ENCODE measurements at places on chromosomes 5 and 9.

GRCh38 chr9:98900725-98901124 lies 43.0 kb upstream of the COL15A1 start:
- DNase-seq: no peak

DNA sequence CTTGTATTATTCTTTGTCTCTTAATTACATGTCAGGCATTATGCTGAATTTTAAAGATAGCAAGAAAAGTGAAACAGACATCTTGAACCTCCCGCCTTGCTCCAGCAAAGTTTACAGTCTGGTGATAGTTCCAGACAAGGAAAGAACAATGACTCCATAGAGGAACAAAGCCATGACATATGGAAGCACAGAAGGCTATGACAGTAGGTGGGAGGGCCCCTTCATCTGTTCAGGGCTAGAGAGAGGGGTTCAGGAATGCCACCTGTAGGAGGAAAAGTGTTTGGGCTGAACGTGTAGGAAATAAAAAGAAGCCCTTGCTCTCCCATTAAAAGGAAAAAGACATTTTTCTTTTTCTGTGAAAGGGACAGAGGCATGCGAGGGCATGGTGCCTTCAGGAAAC lies 315.6 kb downstream of the TRIM32 start:
- DNase-seq: no peak

- DNase-seq: no peak
Observed at GRCh38 chr5:80554646-80555045, 15.4 kb downstream of the ANKRD34B start.

- no peak for DNase-seq
Observed at GRCh38 chr9:8259028-8259427, 459.4 kb upstream of the DMAC1 start.

- DNase-seq: no peak
Observed at GRCh38 chr9:132648685-132649084, 21.1 kb downstream of the DDX31 start.

- DNase-seq: no peak
Observed at GRCh38 chr9:76415731-76416130, 21.5 kb upstream of the RFK start.

DNA sequence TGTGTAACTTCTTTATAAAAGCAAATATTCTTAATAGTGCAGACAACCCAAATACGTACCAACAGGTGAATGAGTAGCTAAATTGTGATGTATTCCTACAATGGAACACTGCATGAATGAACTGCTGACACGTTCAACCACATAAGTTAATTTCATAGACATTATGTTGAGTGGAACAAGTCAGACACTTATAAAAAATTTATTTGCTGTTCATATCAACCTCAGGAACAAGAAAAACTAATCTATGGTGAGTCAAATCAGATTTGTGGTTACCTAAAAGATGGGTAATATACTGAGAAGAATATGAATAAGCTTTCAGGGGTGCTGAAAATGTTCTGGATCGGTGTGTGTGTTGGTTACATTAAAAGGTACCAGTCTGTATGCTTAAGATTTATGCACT lies 35.7 kb downstream of the INVS start:
- DNase-seq: no peak

DNA sequence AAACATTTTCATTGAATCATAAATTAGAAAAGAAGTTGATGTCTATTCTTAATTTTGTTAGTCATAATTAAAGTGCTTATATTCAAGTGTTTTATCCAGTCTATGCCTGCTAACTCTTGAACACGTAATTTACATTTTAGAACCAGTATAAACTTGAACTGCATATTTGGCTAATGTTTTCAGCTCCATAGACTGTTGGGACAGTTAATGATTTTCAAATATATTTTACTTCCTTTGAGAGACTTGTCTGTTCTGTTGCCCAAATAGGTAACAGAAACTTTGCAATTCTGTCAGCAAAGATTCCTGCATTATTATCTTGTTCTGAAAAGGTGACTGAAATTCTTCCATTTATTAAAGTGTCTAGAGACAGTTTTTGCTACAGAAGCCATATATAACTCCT lies 7.8 kb downstream of the ITGA2 start:
- DNase-seq: no peak

GRCh38 chr5:154485096-154485491 lies 7.1 kb upstream of the HAND1 start:
- peak; percentile 54 for DNase-seq

GRCh38 chr5:11390291-11390767 lies 513.9 kb downstream of the CTNND2 start:
- no peak for DNase-seq

DNA sequence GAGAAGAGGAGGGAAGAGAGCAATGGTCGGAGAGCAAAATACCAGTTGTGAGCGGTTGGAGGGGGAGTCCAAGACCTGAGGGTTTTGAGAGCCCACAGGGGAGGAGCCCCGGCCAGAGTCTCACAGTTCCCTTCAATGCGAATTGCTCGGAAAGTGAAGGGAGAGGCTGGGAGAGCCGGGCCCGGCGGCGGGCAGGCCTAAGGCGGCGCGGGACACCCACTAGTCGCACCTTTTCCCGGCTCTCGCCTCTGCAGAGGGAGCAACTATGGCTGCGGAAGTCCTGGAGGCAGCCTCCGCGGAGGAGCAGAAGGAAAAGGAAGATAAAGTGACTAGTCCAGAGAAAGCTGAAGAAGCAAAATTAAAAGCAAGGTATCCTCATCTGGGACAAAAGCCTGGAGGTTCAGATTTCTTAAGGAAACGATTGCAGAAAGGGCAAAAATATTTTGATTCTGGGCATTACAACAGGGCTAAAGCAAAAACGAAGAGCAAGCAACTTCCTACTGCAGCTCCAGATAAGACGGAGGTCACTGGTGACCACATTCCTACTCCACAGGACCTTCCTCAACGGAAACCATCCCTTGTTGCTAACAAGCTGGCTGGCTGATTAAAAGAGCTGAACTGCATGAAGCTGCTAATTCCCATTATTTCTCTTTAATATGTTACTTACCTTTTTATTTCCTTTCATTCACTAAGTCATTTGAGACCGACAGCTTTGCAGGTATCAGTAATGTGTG lies 6.5 kb upstream of the BTNL3 start:
- DNase-seq: no peak

GRCh38 chr5:135438636-135439221 lies 8.4 kb downstream of the DCANP1 start:
- DNase-seq: no peak

DNA sequence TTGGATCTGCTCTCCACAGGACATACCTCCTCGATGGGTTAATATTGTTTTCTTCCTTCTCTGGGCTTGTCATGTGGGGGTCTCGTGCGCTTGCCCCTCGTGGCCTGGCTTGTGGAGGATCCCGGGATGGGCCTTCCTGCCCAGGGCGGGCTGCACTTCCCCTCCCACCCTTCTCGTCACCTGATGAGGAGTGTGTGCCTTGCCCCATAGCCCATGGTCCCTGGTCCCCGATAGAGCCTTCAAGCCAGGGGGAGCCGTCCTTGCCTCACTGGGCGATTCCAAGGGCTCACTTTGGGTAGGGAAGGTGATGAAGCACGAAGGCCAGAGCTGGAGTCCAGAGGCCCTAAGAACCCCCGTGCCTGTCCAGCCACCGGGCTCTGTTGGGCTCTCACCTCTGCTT lies 28.7 kb downstream of the DYNC2I2 start:
- no peak for DNase-seq

DNA sequence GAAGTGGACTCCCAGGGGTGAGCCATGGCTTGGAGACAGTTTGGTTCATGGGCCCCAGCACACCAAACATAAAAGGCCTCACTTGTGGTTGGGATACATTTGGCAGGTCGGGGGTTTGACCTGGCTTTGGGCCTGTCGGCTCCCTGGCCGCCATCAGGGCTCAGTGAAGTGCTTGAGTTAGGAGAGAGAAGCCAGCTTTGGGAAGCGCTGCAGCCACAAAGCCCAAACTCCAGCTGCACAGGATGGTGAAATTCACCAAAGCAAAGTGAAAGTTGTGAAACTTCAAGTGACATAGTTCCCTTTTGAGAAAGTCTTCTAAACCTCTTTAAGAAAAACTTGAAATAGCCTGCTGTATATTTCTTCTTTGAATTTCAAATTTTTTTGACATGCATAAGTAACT lies 27.5 kb downstream of the SLC46A2 start:
- no peak for DNase-seq

DNA sequence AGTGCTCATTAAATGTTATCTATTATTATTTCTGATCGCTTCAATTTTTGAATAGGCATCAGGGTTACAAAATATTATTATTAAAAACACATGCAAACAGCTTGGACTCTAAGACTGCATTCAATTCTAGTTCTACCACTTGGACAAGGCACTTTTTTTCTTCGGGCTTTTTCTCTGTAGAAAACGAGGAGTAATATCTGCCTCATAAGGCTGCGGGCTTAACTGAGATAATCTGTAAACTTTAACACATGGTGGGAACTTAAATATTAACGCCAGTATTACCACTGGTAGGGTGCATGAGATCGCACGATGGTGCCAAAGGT lies 511 bp upstream of the SPDL1 start:
- no peak for DNase-seq

GRCh38 chr9:70427161-70427945 lies 12.9 kb upstream of the KLF9 start:
- DNase-seq: no peak

GRCh38 chr9:137236238-137236935 lies 4.7 kb upstream of the TUBB4B start:
- peak; percentile 80 for DNase-seq

DNA sequence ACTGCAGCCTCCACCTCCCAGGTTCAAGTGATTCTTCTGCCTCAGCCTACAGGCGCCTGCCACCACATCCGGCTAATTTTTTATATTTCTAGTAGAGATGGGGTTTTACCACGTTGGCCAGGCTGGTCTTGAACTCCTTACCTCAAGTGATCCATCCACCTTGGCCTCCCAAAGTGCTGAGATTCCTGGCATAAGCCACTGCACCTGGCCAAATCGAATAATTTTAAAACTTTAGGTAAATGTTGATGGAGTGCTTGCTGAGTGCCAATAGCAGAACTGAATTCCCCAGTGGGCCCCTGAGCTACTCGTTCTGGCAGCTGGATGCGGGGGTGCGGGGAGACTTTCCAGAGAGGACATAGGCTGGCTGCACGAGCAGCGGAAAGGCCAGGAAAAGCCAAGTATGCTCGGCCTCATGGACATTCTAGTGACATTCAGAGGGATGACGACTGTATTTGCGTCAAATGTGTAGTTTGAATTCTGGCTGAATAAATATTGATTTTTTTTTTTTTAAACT lies 16.8 kb downstream of the TRAF2 start:
- no peak for DNase-seq

DNA sequence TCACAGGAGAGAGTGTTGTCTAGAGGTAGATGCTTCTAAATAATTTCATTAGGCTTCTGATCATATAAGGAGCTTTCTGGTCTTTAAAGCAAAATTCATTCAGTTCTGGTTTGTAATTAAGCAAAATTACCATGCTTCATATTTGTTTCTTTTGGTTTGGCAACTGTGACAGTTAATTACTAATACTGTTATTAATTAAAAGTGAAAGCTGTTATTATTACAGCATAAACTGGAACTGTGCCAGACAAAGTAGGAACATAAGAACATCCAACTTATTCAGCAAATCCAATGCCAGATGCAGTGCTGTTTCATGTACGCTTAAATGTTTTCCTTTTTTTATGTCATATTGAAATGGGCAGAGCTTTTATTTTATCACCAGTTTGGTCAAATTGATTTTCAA lies 70.4 kb upstream of the DAB2 start:
- DNase-seq: no peak

DNA sequence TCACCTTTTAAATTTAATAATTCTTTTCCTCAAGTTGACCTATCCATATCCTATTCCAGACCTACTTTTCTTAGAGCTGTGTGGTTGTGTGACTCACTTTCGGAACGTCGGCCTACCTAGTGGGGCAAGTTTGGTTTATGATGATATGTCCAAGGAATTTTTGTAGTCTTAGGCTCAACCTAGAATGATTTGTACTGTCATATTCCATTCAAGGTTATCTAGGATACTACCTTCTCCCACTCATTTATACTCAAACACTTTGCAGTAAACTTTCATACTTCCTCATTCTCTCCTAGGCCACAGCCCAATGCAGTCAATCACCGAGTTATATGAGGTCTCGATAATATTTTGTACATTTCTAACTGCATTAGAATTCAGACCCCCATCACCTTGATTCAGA lies 61.9 kb downstream of the PIK3R1 start:
- DNase-seq: no peak

- no peak for DNase-seq
Observed at GRCh38 chr5:73764586-73764985, 138.6 kb downstream of the ARHGEF28 start.

- DNase-seq: no peak
Observed at GRCh38 chr5:57878301-57878722, 395.7 kb upstream of the ACTBL2 start.

- DNase-seq: peak; percentile 17
Observed at GRCh38 chr5:106720367-106720766, 950.4 kb downstream of the EFNA5 start.

DNA sequence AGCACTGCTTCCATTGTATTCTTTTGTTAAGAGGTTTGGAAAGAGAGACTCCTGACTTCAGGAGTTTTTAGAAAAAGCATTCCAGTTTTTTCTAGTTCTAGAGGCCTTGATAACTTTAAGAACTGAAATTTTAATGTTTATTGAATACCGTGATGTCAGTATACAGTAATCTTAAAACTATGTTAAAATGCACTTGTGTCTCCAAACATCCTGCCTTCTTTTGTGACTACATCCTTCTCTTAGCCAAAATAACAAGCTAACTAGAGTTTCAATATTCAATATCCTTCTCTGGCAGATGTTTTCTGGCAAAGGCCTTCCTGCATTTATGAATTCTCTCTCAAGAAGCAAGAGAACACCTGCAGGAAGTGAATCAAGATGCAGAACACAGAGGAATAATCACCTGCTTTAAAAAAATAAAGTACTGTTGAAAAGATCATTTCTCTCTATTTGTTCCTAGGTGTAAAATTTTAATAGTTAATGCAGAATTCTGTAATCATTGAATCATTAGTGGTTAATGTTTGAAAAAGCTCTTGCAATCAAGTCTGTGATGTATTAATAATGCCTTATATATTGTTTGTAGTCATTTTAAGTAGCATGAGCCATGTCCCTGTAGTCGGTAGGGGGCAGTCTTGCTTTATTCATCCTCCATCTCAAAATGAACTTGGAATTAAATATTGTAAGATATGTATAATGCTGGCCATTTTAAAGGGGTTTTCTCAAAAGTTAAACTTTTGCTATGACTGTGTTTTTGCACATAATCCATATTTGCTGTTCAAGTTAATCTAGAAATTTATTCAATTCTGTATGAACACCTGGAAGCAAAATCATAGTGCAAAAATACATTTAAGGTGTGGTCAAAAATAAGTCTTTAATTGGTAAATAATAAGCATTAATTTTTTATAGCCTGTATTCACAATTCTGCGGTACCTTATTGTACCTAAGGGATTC lies 43.1 kb downstream of the NDFIP1 start:
- no peak for DNase-seq

GRCh38 chr9:87713988-87714330 lies 12.0 kb upstream of the CTSL start:
- DNase-seq: no peak

GRCh38 chr5:14526493-14526892 lies 55.1 kb upstream of the OTULINL start:
- DNase-seq: no peak

DNA sequence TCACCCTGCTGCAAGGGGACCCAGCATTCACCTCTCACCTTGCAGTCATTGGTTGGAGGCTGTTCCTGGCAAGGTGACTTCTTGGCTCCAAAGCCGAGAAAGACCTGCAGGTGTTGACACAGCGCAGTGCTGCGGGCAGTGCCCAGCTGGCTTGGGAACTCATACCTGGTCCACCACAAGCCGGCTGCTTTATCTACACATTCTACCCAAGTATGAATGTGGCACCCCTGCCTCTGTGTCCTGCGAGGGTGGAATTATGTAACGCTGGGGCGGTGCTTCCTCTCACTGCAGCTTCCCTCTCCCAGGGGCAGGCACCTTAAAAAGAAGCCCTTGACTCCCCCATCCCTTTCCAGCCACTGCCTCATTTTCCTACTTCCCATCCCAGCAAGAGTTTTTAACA lies 2.5 kb upstream of the ZMYND19 start:
- DNase-seq: no peak

All from NCI-H1417 (cell line).